Right lung (tissue), 10 donors: ENCODE measurements at places on chromosomes 3 and 15.

DNA sequence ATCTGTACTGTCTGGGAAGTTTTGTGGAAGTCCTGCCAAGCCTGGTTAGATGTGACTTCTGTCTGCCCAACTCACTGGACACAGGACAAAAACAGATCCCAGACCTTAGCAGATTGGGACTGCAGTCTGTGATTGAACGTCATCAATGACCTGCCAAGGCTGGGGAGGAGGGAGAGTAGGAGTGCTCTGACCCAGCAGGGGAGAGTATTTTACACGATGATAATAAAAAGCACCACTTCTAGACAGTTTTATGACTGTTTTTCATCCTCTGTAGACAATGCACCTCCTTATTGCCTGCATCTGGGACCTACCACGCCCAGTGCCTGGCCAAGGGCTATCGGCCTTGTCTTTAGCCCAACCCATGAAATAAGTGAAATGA lies 102.3 kb upstream of the NR2E3 start:
- no peak for DNase-seq

DNA sequence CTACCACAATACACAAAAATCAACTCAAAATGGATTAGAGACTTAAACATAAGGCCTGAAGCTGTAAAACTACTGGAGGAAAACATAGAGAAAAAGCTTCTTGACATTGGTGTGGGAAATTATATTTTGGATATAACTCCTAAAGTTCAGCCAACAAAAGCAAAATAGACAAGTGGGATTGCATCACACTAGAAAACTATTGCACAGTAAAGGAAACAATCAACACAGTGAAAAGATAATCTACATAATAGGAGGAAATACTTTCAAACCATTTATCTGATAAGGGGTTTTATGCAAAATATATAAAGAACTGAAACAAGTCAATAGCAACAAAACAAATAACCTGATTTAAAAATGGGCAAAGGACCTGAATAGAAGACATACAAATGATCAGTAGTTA lies 37.6 kb upstream of the TP63 start:
- DNase-seq, result no peak

GRCh38 chr3:88809993-88810392 lies 297.4 kb upstream of the EPHA3 start:
- no peak for DNase-seq

DNA sequence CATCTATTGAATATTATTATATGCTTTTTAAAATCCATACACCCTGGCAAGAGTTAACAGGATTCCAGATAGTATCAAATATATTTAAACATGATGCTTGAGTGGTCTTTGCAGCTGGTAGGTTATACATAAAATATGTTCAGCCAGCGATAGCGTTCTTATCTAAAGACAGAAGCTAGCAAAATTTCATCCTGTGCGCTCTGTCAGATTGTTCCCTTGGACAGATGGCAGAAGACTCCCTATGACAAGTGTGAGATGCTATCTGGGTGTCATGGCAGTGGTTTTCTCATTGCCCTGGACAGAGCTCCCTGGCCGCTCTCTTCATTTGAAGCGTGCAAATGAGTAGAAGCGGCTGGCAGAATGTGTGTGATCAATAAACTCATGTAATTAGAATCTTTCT lies 175.2 kb upstream of the SOX14 start:
- no peak for DNase-seq

- DNase-seq, result no peak
Measured at GRCh38 chr3:9205345-9206143, 43.9 kb downstream of the SRGAP3 start.

- no peak for DNase-seq
Measured at GRCh38 chr15:90160781-90161727, 40.1 kb upstream of the SEMA4B start.

GRCh38 chr3:194905696-194906095 lies 220.0 kb downstream of the FAM43A start:
- no peak for DNase-seq

DNA sequence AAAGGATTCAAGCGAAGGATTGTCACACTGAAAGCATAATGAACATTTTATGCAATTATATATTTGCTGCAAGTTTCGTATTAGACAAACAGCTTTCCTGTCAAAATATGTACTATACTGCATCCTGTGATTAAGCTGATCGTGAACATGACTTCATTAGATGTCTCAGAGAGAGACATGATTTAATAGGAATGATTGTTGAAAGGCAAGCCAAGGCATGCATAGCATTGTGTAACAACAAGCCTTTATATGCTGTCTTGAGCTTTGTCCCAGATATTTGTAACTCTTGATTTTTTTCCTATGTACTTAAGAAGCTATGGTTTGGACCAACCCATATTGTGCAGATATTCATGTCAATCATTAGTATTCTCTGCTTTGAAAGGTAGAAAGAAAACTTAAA lies 309.1 kb downstream of the KCNH8 start:
- no peak for DNase-seq

DNA sequence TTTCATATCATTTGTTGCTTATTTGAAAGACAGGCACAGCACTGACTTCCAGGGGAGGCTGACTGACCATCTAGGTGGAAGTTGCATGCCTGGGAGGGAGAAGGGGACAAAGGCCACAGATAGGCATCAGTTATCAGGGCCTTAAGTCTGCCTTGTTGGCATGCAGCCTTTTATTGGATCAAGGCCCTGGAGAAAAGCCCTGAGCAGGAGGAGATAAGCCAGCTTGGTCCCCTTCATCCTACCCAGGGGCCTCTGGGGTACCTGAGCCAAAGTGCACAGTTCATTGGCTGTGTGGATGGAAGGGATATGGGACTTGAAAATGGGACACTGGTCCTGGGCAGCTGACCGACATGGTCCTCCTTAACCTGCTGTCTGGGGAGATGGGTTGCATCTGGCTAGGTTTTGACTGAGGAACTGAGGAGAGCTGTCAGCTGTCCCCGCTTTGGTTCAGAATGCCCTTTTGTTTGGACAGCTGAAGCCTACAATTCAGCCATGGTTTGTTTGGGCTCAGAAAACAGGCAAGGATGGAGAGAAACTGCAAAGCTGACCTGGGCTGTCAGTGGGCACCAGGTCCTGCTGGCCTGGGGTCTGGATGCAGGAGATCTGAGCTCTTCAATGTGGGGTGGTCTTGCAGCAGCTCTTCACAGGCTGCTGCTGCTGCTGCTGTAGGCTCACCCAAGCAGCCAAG lies 60.0 kb downstream of the FLNB start:
- no peak for DNase-seq

DNA sequence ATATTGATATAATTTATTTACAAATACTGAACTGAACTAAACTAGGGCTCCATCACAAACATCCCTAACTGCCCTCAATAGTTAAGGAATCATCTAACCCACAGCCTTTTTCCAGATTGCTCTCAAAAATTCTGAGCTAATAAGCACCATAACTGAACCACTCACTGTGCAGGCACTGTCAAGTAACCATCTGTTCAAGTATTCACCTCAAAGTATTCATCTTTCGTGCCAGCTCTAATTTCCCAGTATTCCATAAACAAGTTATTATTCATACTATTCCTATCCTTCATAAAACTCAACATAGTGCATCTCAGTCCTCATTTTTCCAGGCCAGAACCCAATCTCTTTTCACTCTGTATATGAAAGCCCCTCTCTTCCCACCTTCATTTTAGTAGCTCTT lies 41.1 kb downstream of the THBS1 start:
- no peak for DNase-seq

DNA sequence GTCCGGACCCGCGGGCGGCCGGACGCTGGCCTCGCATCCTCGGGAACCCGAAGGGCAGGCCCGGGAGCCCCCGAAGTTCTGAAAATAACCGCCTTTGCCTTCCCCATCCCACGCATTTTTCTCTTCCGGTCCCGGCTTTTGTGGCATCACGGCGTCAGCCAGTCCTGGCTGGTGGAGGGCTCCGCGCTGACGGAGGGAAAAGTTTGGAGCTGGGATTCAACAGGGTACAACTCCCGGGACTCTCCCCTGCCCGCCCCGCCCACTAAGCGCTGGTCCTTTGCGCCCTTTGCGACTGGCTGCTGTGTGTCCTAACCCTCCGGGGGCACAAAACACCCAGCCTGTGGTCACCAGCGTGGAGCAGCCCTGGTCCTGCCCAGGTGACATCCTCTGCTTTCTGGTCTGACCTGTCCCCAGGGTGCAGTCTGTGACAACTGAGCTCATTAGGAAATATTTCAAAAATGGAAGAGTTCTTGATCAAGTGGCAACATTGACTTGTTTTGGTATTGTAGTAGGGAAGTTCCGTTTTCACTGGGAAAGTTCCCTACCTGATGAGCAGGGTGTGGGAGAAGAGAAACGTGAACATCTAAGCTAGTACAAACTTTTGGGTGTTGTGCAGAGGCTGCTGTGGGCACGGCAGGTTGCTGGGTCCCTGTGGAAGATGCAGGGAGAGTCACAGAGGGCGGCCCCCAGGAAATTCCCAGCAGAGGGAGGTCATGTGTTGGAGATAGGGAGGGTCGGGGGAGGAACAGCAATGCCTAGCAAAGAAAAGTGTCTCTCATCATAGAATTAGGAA lies 775 bp downstream of the ARNT2 start:
- peak; percentile 44 for DNase-seq

GRCh38 chr3:63954182-63954581 lies 42.0 kb upstream of the SCAANT1 start:
- DNase-seq, result no peak

- no peak for DNase-seq
Measured at GRCh38 chr3:44130249-44130648, 111.4 kb upstream of the TOPAZ1 start.

DNA sequence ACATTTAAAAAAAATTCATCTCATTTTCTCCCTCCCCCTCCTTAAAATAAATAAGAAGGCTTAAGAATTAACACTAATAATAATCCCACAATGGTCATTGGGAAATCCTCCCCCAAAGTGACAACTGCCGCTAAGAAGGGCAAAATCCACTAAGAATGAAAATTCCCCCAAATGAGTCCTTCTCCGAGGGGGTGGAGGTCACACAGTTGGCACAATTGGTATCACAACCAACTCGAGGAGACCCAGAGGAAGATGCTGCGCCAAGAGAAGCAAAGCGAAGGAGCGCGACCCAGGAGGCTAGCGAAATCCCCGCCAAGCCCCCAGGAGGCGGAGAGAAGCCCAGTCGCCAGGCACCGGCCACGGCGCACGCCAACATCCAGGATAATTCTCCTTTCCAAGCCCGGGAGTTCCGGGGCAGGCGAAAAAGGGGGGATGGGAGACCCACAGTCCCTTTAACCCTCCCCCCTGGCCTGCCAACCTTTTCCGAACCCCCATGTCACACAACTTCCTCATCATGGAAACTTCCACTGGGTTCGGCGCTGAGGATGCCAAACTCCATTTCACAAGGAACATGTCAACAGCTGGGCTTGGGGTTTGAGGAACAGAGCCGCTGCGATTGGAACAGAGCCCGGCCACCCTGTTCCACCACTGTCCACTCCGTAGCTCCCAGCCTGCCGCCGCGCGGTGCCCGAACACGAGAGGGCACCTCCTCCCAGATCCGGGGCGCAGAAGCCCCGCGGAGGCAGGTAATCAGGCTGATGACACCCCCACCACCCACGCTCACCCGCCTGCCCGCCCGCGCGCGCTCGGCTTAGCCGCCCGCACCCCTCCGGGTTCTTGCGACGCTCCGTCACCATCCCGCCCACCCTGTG lies 668 bp downstream of the THRB start:
- peak; percentile 79 for DNase-seq

DNA sequence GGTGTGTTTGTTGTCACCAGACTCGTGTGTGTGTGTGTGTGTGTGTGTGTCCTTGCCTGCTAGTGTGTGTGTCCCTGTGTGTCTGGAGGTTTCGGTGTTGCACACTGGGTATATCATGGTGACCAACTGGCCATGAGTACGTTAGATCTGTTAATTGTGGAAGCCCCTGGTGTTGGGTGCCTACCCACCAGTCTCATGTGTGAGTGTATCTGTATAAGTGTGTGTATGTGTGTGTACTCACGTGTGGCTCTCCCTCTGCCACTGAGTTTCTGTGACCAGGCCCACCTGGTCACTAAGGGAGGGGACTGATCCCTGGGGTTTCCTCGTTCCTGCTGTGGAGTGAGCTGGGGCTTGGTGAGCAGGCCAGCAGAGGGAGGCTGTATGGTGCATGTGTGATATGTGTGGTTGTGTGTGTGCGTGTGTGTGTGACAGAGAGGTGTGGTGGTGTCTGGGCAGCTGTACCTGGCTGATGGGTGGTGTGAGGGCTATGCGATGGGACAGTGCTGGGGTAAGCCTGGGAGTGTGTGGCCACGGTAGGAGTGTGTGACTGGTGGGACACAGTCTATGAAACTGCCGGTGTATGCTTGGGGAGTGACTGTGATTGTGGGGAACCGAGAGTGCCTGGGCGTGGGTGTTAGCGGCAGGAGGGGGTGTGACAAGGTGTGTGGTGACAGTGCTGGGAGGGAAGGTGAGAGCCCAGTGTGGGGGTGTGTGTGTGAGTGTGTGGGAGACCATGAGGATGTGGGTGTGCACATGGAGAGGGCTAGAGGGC lies 1.8 kb downstream of the PRKCD start:
- no peak for DNase-seq

DNA sequence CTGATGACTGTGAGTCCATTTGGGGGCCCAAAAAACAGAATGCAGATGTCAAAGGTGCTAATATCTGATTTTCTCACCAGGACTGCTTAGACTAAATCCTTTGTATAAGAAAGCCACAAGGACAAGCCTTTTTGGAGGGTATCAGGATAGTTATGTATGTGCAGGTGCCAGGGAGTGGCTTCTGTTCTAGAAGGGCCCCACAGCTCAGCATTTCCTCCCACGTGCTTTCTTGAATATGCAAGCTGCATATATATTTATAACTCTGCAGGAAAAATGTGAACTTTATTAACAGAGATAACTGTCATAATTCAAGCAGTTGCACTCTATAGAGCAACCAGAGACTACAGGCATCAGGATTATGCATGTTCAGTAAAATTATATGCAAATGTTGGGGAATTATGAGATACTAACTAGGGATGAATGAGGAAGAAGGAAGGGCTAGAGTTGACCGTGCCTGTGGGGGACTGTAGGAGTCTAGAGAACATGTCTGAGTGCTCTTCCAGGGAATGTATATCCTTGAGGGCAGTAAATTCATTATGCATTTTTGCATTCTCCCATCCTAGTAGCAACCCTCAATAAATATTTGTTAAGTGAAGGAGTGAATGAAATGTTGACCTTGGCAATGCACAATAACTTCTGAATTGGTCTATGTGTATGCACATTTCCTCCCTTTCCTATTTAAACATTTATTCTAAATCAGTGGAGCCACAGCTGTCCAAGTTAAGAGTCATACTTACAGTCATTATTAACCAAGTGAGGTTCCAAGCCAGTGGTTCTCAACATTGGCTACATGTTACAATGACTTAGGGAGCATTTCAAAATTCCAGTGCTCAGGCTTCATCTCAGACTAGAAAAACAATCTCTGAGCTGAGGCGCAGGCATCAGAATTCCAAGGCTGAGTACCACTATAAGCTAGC lies 94.8 kb upstream of the ANKRD28 start:
- DNase-seq, result no peak

DNA sequence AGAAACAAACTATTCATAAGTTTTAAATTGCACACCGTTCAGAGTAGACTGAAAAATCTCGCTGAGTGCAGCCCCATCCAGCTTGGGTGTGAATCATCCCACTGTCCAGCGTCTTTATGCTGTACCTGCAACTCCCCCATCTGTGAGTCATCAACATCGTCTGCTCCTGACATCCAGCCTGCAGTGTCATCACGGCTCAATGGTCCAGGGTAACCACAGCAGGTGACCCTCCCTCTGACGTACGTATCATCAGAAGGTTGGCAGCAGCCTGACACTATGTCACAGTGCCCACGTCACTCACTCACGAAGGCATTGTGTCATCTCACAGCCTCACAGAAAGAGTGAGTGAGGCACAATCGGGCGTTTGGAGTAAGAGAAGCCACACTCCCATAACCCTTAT lies 65.2 kb downstream of the TPRA1 start:
- no peak for DNase-seq
